ENCODE measurements at places on chromosomes 1 and 21.

DNA sequence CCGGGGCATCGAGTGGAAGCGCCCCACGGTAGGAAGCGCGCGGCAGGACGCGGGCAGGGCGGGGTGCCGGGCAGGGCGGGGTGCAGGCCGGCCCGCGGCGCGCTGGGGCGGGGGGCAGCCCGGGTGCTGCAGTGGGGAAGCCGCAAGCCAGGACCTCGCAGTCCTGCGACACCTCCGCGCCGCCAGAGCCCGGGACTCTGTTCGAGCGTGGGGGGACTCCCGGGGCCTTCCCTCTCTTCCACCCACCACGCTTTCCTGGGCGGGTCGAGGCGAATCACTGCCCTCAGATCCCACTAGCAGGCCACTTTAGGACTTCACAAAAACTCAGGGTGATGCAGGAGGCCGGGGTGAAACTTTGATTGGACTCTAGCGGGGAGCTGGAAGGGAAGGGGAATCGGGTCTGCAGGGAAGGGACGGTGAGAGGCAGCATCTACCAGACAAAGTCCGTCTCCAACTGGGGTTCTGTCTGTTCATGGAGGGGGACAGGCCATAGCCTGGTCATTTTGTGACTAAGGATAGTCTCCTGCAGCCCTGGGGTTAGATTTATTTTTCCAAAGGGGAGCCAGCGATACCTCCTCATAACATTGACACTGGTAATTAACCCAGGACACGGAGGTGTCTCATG lies 623 bp downstream of the CAPN2 start:
- peak; percentile 52 for DNase-seq

DNA sequence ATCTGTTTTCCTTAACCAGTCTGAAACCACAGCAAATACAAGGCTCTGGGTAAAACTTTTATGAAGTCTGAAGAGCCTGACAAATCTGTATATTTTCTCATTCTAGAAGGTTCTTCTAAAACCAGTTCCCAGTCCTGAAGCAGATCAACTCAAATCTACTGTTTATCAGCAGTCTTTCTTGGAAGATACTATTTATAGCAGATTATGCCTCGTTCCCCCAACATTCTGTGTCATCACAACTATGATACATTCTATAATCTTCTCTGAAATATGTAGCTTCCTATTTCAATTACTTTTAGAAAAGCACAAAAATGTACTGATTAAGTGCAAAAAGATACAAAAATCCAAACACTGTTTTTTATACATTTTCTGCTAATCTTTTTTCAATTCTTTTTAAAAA lies 67.5 kb downstream of the NIBAN1 start:
- no peak for DNase-seq

GRCh38 chr1:226798427-226799411 lies 59.6 kb upstream of the ITPKB start:
- no peak for DNase-seq

- no peak for DNase-seq
These were observed 47.9 kb upstream of the NBL1 start for GRCh38 chr1:19596065-19596713.

DNA sequence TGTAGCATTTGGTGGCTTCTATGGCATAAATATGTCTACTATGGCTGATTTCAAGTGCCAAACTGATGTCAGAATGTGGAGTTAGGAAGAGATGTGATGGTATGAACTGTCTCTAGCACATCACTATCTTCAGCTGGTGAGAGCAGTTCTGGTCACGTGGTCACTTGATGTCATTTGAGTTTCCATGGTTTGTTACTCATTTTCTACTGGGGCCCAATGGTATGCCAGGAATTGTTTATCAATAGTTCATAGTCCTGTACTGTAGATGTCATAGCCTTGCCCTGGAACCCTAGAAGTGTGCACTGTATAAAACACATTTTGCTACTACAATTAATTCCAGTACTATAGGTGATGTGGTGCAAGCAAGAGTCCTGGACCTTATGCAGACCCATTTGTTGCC lies 153.7 kb downstream of the PDE4B start:
- no peak for DNase-seq

- DNase-seq, result no peak
These were observed 137.0 kb downstream of the BRINP2 start for GRCh38 chr1:177307771-177308170.

GRCh38 chr1:246155923-246156322 lies 351.2 kb downstream of the SMYD3 start:
- DNase-seq, result no peak

DNA sequence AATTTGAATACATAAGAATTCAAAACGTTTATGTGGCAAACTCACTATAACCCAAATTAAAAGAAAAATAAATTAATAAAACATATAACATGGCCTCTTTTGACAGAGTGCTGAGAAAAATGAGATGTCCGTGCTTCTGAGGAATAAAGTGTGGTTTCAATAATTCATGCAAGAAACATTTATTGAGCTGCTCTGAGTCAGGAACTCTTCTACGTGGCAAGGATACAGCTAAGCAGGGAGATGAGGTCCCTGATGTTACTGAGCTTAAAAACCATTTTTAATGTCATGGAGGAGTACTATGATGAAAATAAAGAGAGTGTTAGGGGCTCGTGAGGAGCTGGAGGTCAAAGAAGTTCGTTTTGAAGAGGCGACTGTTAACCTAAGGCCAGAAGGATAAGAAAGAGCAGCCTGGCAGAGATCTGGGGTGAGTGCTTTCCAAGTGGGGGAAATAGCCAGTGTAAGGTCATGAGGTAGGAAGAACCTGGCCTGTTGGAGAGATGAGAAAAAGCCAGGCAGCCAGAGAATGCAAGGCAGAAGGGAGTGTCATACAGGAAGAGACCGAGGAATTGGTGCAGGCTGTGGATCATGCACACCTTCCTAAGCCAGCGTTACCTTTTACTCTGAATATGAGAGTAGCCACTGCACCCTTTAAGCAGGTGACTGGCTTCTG lies 182.2 kb upstream of the DUSP10 start:
- no peak for DNase-seq

- DNase-seq, result no peak
These were observed 133.4 kb upstream of the FGGY start for GRCh38 chr1:59163268-59164092.

GRCh38 chr1:5830771-5831599 lies 161.2 kb downstream of the NPHP4 start:
- no peak for DNase-seq

GRCh38 chr1:159940006-159940620 lies 5.3 kb downstream of the IGSF9 start:
- no peak for DNase-seq

DNA sequence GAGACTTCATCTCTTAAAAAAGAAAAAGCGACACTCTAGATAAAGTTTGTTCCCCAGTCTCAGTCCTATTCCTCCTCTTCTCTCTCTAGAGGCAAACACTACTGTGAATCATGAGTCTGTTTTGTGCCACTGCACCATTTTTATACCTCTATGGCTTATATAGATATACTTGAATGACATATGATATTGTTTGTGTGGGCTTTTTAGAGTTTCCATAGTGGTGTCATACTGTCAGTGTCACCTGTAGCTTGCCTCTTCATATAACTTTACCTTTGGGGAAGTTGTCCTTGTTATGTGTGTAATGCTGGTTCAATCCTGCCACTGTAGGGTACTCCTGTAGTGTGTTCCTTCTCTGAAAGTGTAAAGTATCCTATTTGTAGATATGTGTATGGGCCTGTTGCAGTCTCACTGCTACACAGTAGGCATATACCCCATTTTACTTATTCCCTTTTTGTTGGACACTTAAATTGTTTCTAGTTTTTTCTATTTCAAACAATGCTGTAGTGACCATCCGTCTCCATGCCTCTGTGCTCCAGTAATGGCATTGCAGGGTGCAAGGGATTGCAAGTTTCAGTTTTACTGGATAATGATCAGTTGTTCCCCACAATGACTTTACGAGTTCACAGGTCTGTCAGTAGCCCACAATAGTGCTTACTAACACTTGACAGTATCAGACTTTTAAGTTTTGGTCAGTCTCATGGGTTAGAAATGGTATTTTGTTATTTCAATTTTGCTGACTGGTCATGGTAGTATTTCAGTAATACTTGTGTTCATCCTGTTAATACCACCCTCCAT lies 2.7 kb downstream of the PRMT2 start:
- DNase-seq, result no peak

DNA sequence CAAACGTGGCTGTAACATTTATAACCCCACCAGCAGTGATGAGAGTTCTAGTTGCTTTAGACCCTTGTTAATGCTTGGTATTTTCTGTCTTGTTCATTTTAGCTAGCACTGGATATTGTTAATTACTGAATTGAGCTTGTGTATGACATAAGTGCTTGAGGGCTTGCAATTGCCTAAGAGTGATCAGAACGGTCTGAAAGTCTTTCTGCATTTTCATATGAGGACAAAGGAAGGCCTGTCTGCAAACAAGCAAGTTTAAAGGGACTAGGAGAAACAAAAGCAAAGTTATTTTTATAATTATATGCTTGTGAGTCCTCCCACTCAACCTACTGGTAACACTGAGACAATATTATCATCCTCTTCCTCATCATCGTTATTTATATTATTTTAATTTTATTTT lies 305.5 kb upstream of the DUSP10 start:
- DNase-seq, result no peak

- no peak for DNase-seq
These were observed 27.2 kb downstream of the CD34 start for GRCh38 chr1:207883660-207884250.

DNA sequence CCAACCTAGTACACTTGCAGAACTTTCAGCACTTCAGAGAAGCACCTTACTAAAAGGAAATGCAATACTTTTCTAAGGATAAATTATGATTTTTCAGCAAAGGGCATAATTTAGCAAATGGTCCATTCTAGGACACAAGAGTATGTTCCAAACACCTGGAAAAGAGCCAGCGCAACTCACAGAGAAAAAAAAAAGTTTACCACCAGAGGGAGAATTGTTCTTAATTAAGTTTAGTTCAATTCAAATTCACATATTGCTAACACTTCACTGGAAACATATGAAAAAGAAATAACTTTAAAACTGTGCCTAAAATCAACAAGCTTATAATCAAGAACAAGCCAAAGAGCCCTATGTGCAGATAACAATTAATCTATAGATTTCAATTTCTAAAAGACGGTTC lies 338.1 kb downstream of the SEC16B start:
- DNase-seq, result no peak

GRCh38 chr1:100362821-100363466 lies 10.6 kb downstream of the CDC14A start:
- no peak for DNase-seq

- DNase-seq, result no peak
These were observed 19.7 kb upstream of the LMX1A start for GRCh38 chr1:165376041-165376810.

DNA sequence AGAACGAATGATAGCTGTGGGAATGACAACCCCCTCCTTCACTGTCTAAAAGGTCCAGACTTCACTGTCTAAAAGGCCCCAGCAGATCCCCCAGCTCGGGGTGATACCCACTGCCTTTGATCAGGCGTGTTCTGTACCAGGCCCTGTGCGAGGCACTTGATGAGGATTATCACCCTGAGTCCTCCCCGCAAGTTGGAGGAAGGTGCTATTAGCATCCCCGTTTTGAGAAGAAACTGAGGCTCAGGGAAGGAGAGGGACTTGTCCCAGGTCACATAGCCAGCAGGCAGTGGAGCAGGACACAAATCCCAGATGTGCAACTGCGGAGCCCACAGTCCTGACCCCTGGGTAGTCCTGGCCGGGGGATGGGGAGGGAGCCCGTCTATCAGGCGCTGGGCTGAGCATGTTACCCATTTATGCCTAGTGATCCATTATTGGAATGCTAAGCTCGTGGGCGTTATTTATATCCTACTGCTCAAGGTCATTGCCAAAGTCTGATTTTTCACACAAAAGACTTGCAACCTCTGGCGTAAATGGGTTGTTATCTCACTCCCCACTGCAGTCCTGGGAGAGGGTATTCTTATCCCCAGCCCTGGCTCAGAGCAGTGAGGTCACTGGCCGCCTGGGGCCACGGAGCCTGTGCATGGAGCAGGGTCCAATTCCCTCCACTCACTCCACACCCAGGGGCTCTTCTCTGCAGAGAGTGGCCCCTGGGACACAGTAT lies 722.2 kb downstream of the MATN1 start:
- no peak for DNase-seq

DNA sequence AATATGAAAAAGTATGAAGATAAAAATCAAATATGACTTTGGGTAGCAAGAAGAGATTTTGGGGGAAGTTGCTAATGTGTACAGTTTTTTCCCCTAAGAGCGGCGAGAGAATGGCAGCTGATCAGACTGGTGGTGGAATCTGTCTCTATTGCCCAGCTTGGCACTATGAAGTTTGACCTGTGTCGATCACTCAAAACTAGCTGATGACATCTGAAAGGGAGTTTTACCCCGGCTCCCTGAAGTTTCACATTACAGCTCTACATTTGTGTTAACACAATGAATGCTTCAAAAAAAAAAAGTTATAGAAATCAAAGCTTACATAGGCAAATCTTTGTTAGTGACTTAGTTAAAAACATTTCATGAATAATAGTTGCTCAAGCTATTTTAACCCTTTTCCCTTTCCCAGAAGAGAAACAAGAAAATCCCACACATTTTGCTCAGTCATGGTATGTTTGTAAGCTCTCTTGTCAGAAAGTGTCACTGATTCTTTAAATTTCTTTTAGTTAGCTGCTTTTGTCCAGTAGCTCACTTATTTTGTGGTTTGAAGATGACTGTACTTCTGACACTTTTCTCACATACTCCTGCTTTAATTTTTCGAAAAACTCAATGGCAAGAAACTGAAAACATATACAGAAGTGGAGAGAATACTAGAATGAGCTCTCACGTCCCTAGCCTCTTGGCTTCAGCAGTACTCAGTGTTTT lies 41.3 kb downstream of the DYRK1A start:
- no peak for DNase-seq

DNA sequence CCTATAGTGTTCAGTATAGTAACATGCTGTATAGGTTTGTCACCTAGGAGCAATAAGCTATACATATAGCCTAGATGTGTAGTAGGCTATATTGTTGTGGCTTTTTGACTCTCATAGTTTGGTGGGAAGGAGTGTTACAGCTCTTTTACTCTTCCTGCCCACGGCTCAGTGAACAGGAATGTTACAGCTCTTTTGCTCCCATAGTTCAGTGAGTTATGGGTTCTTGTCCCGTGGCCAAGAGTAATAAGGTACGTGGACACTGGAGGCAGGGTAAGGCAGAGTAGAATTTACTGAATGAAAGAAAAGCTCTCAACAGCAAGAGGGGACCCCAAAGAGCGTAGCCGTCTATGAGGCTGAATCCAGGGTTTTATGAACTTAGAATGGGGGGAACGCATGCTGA lies 734.3 kb downstream of the ADGRL2 start:
- no peak for DNase-seq

- no peak for DNase-seq
These were observed 22.7 kb downstream of the SYNJ1 start for GRCh38 chr21:32705139-32705538.

DNA sequence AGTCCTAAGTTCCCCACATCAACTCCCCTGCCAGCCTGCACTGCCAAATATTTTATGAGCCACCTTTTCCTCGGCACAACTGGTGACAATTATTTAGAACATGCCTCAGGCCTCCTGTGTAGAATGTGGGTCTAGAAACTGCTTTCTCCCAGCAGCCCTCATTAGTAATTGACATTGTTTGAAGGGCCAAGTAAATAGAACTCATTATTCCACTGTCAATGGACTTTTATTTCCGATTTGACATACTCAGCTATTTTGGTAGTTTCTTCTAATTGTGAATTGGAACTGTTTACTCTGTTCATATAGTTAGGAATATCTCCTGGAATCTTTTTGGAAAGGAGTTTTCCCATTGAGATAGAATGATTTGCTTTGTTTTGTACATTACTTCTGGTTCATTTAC lies 168.8 kb upstream of the L1TD1 start:
- DNase-seq, result no peak
